ENCODE measurements at places on chromosomes 3 and 15. TPM values are rescaled to one million over a fixed set of nuclear protein-coding genes. Genes with fewer than 3 reads are reported as not detected.

DNA sequence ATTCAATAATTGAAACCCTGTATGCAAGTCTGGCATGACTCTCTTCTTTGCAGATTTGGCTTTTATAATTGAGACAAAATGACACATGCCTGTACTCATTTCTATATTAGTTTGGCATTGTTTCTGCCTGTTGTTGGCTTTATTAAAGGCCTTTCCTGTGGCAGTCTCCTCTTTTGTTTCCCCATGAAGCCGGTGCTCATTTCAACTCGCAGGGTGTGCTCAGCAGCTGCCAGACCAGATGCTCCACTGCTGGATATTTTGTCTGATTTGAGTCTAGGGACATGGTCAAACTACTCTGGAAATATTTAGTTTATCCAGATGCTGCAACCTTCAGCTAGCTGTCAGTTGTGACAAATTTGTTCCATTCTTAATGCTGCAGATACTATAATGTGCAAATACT, 445.3 kb downstream of the NAALADL2 start:
- no peak for DNase-seq

The NIPA2 gene
- 26.7 TPM for total RNA-seq

- DNase-seq: no peak
Observed at GRCh38 chr3:126399351-126399735, 4.6 kb downstream of the CFAP100 start.

The CRABP1 gene
- total RNA-seq: not detected

DNA sequence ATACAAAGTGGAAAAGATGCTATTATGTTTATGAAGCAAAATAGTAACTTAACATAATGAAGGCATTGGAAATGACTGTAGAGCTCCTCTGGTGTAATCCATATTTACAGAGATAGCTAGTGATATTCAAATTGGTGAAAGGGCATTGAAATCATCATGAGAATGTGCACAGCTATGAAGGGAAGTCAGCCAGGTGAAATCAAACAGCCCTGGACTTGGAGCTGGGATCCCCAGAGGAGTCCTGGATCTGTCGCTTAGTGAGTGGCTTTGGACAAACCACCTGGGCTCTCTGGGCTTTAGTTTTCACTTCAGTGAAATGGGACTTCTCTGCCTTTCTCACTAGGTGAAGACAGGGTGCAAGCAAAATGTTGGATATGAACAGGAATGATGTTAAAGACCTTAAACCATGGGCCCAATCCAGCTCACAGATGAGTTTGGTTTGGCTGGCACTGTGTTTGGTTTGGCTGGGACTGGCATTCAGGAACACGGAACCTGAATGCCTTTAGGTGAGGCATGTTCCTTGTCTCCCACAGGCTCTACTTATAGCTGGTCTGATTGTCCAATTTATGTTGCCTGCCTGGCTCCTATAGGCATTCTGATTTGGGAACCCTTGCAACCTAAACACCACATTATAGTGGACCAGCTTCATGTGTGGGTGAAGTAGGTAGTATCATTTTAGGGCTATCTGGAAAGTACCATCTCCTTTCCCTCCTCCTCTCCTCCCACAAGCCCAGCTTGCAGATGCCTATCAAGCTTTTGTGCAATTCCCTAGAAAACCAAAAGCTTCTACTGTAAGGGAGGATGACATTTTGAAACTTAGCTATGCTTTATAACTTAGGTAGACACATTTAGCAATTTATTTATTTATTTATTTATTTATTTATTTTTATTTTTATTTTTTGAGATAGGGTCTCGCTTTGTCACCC, 110.6 kb upstream of the TNFAIP8L3 start:
- DNase-seq: no peak

The SMCO1 gene
- total RNA-seq: 0.05 TPM

- DNase-seq: no peak
Observed at GRCh38 chr3:160588023-160588422, 22.7 kb upstream of the KPNA4 start.

Data from liver (tissue), 10 donors.